ENCODE measurements at places on chromosomes 1 and 21.

GRCh38 chr1:39732730-39733129 lies 6.0 kb upstream of the PPIE start:
- DNase-seq = no peak

DNA sequence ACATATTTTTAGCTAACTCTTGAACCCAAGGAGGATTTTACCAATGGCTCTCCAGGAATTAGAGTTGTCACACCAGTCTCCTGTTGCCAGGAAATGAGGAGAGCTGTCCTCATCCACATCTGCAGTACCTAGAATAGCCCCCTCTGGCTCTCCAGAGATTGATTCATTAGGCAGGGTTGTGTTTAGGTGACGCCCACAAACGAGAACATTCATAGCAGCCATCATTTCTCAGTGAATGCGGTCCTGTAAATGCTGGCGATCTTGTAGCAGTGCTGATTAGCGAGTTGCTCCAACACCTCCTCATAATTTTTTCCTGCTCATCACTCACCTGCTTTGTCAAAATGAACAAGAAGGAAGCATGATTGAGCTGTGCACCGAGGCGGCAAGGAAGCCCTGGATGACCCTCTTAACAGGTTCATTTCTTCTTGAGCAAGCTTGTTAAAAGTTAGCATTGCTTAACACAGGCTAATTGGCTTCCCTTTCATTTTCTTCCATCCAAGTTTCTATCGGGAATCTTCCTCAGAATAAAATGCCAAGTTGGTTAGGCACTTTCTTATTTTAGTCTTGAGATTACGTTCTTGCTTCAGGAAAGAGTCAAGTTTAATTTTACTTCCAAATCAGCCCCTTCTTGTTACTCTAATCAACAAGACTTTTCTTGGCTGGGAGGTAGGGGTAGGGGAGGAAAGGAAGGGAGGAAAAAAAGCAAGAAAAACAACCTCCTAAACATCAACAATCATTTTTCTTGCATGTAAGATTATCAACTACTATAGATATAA lies 16.5 kb upstream of the KLHDC8A start:
- DNase-seq = no peak

DNA sequence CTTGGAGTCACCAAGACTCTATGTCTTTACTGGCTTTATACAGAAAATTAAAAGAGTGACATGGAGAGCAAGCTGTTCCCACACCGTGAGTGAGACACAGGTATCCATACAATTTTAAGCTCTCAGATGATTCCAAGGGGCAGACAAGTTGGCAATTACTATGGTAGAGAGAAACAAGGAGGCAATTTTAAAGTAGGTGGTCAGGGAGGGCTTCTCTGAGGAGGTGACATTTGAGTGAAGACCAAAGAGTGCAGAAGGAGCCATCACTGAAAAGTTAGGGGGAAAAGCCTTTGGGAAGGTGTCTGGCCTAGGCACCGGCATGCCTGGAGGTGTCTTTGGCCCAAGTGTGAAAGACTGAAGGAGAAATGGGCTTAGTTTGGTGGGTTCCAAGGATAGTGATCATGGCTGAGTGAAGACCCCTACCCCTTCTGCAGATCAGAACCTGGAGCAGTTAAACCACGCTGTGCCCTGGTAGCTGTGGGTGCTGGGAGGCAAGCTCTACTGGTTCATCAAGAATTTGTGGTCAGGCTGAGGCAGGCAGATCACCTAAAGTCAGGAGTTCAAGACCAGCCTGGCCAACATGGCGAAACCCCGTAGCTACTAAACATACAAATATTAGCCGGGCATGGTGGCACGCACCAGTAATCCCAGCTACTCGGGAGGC lies 10.4 kb downstream of the IFI6 start:
- DNase-seq = no peak

- DNase-seq = no peak
These were observed 627 bp downstream of the PLEKHA6 start for GRCh38 chr1:204359131-204359473.

DNA sequence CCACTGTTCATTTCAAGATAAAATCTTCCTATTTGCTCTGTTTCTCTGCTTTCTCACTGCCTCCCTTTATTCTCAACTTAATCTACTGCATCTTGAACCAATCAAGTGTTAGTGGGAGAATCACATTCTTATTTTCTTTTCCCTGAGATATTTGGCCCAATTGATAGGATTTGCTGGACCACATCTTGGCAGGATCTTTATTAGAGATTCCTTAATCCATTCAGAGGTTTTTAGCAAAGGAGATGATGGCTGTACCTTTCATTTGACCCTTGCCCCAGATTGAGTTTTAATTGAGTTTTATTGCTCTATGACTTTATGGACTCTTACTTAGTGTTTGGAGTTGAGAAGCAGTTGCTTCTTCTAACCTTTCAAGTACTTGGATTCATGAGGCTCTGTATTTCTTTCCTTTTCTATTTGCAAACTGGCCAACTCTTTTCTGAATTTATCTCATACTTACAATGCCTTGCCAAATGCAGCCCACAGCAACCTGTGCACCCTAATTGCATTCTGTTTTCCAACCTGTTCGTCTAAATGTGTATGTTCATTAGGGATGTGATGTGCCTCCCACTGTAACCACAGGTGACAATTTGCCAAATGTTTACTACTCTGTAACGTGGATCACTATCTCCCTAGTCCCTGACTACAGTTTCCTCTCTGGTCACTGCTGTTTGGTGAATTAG lies 274.8 kb upstream of the KAZN start:
- no peak for DNase-seq

DNA sequence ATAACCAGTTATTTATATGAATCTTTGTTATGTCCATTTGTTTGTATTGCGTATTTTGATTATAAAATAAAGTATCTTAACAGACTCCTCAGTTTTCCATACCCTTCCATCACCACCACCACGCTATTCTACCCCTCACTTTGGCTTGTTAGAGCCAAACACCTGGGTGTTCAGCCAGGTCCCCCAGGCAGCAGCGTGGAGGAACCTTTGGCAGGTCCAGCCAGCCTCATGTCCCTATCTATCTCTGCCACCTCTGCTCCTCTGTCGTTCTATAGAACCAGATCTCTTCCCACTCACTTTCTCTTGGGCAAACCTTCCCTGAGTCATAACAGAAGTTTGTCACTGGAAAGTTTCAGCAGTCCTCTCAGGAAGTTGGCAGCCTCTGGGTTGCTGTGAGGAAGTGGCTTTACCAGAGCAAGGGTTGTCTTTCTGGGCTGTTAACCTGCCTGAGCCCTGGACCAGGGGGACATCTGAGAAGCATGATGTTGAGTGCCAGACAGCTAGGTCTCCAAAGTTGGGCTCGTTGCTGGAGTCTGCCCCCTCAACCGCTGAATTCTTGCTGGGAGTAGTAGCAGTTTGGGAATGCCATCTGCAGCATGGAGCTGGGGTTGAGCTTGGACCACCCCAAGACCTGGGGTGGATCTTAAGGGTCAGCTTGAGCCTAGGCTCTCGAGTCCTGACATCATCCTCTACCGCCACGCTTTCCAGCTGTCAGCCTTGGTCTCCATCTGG lies 996 bp upstream of the SH3BGRL3 start:
- peak; percentile 68 for DNase-seq
